ENCODE measurements at places on chromosomes 1 and 21.
A peak's percentile ranks its signal among the peaks of the same experiment; 100 is the strongest.

DNA sequence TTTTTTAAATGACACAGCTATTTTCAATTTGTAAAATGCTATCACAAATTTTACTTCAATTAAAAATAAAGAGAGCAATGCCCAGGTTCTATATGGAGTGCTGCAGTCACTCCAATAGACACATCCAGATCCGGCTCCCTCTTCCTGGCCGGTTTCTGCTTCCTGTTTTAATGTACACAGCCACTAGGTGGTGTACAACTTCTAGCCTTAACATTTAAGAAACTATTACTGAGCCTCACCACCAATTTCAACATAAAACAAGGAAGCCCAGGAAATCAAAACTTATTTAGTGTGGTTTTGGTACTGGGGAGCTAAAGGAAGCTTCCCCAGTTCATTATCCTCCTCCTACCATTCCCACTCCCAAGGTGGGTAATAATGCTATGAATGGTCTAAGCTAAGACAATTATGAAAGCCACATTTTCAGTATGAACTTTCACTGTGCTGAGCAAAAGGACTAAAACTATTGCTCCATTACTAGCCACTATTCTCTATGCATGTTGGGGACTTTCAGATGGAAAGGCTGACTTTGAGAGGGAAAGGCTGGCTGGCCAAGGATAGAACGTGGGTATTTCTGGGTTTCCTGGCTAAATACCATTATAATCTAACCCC lies 25.5 kb upstream of the MTMR11 start:
- DNase-seq = no peak

GRCh38 chr1:152919071-152919470 lies 10.7 kb downstream of the IVL start:
- DNase-seq = no peak

- no peak for DNase-seq
Observed at GRCh38 chr1:54460351-54460750, 54.2 kb upstream of the SSBP3 start.

DNA sequence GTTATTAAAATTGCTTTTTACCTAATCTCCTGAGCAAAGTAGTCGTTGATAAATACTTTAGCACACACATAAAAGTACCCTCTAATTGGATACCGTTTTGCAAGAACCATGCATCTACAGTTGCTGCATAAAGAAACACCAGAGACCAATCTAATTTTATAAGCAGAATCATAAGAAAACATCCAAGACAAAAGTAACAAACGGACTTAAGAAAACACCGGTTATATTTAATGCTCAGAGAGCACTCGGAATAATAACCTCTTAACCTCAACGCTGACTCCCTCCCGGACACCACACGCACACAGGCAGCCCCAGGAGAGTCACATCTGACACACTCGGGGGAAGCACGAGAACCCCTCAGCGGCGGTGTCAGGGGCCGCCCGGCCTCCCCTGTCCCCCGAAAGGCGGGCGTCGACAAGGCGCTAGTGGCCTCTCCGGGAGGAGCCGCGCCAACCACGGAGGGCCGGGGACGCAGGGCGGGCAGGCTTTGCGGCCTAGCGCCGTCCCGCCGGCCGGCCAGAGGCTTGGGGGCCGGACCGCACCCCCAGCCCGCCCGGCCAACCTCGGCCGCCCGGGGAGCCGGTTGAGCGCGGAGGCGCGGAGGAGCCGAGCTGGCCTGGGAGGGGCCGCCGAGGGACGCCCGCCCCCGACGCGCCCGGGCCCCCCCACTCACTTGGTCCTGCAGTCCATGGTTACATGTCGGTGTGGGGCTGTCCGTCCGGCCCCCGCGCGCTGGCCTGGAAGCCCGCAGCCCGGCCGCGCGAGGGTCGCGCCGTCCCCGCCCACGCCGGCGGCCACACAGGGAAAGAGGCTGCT lies 606 bp downstream of the DENND1B start:
- DNase-seq = no peak

DNA sequence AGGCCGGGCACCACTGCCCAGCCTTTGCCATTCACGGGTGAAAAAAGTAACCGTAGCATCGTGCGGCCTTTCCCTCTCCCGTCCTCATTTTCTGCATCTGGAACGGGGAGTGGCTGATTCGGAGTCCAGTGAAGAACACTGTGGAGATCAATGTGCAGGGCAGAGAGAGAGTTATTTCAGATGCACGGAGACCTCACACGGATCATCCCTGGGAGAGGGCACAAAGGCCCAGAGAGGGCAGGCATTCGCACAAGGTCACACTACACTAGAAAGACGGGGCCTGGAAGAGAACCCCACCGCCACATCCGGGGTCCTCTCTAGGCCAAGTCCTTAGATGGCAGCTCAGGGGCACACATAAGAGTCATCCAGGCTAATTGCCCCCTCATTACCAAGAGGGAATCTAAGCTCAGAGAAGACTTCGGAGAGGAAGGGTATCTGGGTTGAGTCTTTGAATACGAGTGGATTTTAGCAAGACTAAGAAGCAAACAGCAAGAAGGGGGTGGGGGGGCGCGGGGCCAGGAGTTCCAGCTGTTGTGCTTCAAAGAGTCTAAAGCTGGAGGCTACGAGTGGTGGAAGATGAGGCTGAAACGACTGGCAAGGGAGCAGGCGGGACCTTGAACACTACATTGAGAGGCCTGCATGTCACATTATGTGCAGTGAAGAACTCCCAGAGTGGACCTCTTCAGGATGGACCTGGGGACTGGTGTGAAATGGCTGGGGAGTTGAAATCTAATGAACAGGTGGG lies 857 bp downstream of the GPX7 start:
- DNase-seq = no peak

- no peak for DNase-seq
Observed at GRCh38 chr1:119870917-119871596, 25.3 kb downstream of the ADAM30 start.

DNA sequence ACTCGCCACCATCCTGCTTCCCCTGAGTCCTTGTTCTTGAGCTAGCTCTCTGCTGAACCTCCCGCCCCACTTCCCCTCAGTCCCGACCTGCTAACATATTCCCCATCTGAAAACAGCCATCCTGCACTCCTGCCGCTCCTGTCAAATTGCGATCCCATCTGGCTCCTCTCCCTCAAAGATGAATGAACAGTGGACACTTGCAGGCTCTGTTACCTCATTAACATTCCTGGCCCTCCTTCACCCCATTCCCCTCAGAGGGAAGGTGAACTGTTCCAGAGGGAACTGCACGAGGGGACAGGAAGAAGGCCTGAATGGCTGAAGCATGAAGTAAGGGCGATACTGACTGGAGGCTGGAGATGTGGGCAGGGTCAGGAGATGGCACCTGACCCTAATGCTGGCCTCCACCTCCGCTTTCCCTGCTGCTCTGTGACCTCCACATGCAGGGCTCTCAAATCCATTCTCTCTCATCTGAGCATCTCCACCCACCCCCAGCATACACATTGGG lies 7.4 kb upstream of the CELSR2 start:
- DNase-seq = peak; percentile 77

GRCh38 chr1:33768106-33768505 lies 95.8 kb upstream of the HMGB4 start:
- no peak for DNase-seq

DNA sequence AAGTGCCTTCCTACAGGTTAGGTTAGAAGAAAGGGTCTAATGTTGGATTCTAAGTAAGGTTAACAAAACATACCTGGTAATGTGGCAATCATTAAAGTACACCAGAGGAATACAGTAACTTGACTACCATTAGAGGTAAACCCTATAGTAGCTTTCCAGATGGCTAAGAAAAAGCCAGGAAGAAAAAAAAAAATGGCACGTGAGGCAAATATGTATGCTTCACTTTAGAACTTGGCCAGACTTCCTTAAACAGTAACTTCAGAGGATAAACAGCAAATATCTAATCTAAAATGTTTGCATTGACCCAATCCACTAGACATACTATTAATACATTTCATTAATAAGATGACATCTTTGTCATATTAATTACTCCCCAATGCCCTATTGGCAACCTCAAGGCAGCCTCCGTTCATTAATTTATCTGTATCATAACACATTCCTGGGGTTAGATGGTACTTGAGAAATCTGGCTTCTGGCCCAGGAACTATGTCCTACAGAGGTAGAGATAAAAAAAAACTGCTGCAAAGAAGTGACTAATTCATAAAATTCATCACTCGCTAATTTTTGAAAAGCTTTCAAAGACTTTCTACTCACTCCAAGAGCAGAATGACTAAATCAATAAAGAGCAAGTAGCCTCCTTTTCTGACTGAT lies 5.8 kb downstream of the DCAF8 start:
- DNase-seq = no peak

GRCh38 chr21:45613396-45613795 lies 30.1 kb upstream of the PCBP3 start:
- no peak for DNase-seq

DNA sequence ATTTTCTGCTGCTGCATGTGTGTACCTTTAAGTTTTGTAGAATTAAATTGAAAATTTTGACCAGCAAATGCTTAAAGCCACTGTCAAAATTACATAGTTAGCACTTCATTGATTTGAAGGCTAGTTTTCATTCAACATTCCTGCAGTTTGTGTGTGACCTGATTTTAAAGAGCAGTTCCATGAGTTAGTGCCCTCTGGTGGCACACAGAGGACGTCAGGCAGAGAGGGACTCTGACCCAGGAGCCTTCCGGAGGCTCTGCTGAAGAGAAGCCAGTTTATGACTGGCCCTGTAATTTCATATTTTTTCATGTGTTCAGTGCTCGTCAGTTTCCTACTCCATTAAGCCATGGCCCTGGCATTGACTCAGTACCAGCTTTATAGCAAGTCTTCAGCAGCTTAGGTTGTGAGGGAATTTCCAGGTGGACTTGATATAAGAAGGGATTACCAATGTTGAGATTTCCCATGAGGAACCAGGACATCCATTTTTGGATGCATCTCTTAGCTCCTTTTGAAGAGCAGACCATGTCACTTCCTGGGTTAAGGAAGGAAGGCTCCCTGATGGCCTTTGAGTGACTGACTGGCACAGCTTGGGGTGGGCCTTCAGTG lies 104.7 kb downstream of the CAMTA1 start:
- DNase-seq = no peak

DNA sequence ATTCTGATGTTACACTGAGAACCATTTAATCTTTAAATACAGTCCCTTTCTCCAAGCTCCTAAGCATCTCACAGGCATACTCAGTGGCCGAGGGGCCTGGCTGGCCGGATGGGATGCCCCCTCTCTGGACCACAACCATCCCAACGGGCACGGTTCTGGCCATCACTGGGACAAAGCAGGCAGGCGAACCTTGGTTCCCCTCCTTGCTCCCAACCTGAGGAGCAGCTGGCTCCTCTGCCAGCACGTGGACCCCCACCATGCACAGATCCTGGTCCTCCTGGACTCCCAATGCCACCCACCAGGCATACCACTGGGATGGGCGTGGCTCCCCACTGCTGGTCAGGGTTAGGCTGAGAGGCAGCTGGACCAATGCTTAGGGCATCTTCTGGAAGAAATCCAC lies 19.8 kb upstream of the PRDM16 start:
- DNase-seq = no peak

- no peak for DNase-seq
Observed at GRCh38 chr1:232110281-232111090, 483.9 kb downstream of the DISC1 start.

DNA sequence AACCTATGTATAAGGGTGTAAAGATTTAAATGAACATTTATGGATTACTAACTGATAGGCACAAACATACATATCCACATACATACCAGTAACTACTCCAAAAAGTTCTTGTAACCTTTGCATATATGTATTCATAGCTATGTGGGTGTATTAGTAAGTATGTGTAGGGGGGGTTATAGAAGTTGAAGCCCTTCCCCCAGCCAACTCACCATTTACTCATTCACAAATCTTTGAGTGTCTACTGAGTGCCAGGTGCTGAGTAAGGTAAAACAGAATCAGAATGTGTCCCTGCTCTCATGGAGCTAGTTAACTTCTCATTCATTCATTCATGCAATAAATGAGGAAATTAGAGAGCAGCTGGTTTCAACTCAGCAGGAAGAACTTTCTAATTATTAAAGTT lies 1.3 kb downstream of the C1orf146 start:
- no peak for DNase-seq

DNA sequence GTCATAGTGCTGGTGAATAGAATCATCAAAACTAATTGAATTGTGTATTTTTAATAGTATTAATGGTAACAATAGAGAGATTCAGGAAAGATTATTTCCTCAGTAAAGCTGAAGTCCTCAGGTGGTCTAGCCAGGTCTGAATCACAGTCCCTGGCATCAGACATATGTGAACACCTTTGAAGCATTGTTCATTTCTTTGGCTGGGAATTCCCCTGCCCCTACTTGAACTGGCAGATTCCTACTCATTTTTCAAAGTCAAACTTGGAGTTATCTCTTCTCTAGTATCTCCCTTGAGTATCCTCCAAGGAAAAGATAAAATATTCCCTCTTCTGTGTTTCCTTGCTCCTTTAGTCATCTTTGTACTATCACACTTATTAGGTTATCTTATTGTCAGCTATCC lies 759.8 kb downstream of the ADGRL2 start:
- DNase-seq = no peak

GRCh38 chr1:111082421-111083203 lies 57.3 kb downstream of the DRAM2 start:
- no peak for DNase-seq

- no peak for DNase-seq
Observed at GRCh38 chr1:29785554-29785953, 549.2 kb downstream of the PTPRU start.

GRCh38 chr1:162230517-162230916 lies 146.1 kb downstream of the SPATA46 start:
- no peak for DNase-seq

DNA sequence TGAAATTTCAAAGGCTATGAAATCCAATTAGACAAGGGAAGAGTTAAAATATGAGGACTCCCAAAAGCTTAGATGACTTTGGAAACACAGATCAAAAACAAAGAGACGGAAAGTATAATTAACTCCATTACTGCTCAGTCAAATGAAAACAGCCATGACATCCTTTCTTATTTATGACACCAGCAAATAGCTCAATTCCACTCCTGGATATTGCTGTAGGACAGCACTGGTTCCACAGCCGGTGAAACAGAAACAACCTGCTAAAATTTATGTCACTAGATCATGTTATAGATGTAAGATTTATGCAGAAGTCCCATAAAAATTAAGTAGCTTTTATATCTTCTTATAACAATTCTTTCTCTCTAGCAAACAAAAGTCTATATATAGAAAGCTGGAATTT lies 65.6 kb upstream of the RRP15 start:
- DNase-seq = no peak

GRCh38 chr1:89635825-89636815 lies 3.2 kb downstream of the LRRC8C start:
- DNase-seq = no peak

GRCh38 chr1:51133045-51133444 lies 31.0 kb downstream of the C1orf185 start:
- no peak for DNase-seq

DNA sequence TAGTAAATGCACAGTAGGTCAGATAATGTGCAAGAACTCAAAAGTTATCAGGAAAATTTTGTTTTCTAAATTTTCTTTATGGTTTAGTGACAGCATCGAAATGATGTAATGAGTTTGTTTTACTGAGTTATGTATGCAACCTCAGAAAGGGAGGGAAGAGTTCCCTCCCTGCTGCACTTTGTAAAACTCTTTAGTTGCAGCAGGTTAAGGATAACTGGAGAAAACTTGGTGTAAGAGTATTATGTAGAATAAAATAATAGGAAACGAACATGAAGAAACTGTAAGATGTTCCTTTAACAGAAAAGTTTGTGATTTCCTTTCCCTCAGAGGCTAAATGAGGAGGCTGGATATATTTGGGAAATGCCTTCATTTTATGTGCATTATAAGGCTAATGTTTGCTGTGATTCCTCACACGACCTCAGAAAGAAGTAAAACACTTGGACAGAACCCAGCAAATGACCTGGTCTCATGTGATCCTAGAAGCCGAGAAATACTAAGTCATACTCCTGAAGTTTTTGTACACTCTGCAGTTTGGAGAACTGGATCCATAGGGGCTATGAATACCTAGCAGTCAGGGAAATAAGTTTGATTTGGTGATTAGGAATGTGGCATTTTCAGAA lies 35.4 kb downstream of the ADGRL2 start:
- DNase-seq = no peak
